ENCODE measurements at places on chromosomes 6 and 20.

- no peak for DNase-seq
Measured at GRCh38 chr6:14771016-14771415, 474.9 kb upstream of the JARID2 start.

DNA sequence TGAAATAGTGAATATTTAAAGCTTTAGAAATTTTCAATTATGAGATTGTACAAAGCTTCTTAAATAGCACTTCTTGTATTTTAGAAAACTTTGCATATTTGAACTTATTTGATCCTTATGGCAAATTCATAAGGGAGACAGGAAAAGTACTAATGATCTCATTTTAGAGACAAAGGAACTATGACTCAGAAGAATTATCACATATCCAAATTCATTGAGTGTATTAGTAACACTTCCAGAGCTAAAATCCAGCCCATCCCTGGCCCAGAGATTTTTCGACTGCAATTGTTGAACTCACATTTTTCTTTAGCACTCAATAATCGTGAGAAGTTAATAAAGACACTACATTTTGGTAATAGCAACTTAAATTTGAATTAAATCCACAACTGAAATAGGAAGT, 704.3 kb downstream of the EPM2A start:
- DNase-seq: no peak

DNA sequence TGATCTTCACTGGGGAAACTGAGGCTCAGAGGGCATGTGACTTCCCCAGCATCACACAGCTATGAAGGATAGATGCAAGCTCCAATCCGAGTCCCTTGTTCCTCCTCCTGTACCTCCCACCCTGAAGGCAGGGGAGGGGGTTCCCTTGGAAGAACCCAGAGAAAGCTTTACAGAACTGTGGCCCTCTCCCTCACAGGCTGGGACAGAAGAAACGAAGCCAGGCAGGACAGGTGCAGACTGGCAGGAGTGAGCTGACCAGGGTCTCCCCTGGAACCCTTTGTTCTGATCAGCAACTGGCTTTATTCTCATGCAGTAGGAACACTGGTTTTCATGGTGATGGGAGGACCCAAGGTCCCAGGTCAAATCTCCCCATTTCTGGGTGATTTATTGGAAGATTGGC, 90.2 kb downstream of the TMEM242 start:
- DNase-seq: no peak

DNA sequence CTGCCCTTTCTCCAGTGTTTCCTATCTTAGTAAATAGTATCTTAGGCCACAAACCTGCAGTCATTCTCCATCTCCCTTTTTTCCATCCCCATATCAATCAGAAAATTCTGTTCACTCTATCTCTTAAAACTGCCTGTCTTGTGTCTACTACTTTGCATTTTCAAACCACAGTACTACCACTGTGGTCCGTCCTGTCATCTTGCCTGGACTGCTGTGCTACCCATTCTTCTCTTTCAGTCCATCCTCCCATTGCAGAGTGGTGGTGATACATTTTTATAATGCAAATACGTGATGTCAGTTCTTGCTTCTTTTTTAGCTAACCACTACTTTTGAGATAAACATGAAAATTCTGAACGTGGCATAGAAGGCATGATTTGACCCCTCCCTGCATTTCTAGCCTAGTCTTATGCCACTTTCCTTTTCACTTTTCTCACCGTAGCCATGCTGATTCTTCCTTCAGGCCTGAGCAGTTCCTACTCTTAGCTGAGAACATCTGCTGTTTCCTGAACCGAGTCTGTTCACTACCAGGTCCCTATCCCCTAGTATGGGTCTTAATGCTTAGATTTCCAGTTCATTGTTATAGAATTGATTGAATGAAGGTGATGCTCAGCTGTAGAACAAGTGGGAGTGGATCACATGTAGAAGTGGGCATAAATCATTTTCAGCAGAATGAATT, 13.8 kb downstream of the TBPL1 start:
- no peak for DNase-seq

GRCh38 chr6:166500246-166500645, 86.2 kb downstream of the RAMACL start:
- peak; percentile 66 for DNase-seq

DNA sequence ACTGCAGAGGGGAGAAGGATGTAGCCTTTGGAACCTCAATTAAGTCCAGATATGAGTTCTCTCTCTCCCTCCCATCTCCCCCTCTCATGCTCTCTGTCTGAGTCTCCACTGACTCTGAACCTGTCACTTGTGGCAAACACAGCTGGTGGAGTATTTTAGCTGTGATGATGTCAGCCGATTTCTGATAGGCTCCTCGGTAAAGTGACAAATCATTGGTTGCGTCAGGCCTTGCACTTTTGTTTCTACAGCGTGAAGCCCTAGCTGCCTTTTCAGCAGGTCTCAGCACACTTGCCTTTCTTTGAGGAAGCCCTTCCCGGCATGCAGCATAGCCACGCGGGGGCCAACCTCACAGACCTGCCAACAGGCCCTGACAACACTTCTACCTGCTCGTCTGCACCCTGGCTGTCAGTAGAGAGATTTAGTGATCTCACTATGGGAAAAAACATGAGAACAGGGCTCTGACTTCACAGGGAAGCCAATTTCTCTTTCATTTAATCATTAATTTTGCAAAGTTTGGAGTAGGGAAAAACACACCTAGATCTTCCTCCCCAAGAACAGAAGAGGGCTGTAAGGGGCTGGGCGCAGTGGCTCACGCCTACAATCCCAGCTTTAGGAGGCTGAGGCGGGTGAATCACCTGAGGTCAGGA, 84.4 kb downstream of the GMPR start:
- DNase-seq: peak; percentile 28

DNA sequence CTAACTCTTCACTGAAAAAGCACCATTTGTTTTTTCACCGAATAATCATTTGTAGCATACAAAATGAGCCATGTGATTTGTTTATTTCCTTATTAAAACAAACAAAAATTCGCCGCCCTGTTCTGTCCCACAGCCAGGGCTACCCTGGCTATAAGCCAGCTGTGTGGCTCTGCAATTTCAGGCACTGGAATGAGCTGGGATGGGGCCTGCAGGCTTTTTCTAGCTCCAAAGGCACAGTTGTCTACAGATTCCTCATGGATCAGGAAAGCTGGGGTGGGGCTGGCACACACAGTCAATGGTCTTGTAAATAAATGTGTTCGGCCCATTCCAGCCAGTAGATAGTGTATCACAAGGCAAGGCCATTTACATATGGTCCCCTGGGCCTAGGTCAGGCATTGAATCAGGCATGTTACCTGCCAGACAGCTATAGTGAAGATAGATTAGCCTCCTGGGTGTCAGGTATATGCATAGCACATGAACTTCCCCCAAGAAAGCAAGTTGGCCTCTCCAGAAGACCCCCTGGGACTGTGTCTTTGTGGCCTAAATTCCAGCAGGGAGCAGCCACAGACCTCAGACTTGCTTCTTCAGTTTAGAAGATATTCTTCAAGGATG, 608.9 kb downstream of the MAFB start:
- no peak for DNase-seq

DNA sequence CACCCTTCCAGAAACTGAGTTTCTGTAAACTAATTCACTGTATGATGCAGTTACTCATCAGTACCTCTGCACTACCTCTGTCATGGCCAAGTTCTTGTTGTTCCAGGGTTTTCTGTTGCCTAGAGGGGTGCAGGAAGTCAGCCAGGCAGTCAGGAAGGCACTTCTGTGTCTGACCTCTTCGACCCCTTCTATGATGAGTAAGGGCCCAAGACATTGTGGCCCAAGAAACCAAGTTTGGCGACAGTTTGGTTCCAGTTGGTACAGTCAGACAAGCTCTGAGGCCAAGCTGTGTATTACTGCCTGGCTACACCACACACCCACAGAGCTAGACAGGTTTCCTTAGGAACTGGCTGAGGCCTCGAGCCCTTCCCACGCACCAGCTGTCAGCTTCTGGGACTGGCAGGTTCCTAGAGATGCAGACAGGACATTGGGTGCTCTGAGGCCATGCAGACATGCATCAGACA, 41.2 kb downstream of the TRAF3IP2 start:
- no peak for DNase-seq

DNA sequence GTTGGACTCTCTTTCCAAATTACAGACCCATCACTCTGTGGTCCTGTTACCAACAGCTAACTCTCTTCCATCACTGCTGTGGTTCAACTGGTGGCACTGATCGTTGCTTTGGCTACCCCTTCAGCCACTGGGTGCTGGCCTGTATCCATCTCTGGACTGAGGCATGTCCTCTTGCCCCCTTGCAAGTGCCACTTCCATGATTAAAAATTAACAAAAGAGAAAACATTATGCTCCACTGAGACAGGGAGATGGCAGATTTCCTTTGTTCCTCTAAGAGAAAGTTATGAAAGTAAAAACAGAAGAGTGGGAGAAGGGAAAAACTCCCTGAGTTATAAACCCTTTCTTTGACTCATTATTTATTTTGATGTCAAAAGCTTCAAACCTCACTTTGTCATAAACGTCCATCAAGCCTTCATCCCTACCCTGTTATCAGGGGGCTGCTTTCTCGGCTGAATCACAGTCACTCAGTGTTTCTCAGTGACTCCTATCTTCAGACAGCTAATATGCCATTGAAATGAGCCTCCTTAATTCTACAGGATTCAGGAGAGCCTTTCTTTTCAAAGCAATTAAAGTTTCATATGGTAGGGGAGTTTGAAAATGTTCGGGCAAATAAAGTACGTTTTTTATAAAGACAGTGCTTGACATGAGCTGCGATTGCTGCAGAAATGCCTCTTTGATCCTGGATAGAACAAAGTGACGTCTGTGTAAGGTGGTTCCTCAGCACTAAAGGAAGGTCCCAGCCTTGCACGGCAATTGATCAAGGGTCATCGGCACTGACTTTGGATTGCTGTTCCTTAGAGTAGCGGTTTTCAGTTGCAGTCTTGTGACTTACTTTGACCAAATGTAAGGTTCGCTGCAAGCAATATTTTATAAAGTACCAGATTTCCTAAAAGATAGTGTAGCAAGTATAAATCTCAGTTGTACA, 49.9 kb upstream of the PBOV1 start:
- DNase-seq: no peak

DNA sequence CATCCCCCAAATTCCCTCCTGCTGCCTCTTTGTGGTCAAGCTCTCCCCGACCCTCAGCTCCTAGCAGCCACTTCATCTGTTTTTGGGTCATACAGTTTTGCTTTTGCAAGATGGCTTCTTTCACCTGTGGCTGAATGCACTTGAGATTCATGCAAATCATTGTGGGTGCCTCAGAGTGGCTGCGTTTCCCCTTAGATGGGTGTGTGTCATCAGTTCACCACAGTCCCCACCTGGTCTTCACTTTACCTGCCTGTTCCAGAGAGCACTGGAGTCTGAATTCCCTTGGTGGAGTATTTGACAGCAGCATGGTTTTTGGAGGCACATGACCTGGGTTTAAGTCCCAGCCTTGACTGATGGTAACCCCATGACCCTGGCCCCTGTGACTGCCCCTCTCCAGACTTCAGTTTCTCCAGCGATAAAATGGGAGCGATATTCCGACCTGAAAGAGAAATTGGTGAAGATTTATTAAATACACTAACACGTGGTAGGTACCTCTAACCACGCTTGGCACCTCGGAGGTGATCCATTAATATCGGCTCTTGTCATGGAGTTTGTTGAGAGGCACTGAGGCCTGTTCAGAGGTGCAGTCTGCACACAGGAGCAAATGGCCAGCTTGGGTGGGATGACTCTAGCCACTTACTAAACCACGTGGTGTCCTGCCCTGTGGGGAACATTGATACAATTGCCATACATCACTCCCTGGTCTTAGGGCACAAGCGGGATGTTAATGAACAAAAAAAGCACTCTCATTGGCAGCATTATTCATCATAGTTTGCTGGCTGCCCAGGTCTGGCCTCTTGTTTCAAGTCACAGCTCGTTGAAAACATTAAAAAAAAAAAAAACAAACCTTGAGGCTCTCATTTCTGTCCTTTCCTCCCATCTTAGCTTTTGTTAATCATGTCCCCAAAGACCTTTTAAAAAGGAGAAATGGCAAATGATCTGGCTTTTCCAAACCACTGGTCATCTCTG, 167.2 kb upstream of the KCNG1 start:
- DNase-seq: no peak

DNA sequence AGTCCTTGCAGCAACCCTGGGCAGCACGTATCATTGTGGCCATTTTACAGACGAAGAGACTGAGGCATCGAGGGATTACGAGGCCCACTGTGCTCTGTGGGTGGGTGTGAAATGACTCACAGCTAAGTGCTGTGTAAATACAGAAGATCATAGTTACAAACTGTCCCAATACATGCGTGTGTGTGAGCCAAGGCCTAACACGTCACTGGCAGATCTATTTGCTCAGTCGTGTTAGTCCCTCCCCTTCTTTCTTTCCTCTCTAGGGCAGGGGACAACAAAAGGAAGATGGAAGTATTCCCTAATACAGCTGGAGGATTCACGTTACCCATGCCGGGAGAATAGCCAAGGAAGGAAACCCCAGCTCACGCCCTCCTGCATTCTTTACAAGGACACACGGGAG, 175.9 kb downstream of the CDC5L start:
- DNase-seq: no peak

DNA sequence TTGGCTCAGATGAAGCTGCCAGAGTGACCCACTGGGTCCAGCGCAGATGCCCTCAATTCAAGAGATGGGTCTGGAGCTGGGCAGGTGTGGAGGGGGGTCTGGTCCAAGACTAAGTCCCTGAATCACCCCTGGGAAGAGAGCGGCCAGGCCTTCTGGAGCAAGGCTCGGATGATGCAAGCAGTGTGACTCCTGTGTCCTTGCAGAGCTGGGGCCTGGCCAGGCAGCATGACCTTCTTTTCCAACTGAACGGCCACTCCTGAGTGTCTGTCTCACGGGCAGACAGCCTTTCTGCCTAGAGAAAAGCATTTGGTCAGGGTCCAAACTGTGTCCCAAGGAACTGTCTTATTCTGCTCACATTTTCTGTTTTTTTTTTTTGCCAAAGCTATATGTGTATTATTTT, 42.6 kb upstream of the FNDC1 start:
- DNase-seq: no peak

- no peak for DNase-seq
Measured at GRCh38 chr6:109038837-109039398, 55.7 kb downstream of the SESN1 start.

DNA sequence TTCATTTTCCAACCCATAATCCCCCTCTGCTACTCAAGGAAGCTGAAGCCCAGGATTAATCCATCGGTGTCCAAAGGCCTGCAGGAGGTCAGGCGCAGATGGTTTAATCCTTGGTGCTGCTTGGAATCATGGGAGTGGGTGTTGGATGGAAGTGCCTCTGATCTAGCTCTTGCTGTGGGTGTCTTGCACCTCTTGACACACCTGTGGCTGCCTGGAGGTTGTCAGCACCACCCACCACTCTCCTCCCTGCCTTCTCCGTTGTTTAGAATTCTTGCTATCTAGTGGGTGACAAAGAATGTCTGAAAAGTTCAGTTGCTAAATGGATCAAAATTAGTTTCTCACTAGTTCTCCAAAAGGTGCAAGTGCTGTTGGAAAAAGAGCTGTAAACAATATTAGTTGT, 1074.4 kb upstream of the FLRT3 start:
- DNase-seq: no peak

GRCh38 chr20:37539424-37539823, 11.7 kb upstream of the BLCAP start:
- DNase-seq: no peak

DNA sequence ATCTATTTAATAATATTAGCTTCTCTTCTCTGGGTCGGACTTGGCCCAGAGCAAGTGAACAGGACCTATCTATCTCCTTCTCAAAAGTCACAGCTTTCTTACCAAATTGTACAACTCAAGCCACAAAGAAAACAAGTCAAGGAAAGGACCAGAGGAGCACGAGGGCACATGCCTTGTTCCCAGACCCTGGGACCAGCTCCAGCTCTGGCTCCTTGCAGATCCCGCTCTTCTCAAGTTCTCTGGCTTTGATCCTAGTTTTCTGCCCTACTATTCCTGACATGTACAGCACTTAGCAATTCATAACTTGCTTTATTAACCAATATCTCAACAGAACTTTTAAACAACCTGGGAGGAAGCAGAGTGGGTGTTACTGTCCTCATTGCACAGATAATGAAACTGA, 185.9 kb downstream of the ESR1 start:
- DNase-seq: no peak

Data from hippocampal formation (tissue), 2 donors.